Pancreas (tissue), 10 donors: ENCODE measurements at places on chromosomes 5 and 9.

DNA sequence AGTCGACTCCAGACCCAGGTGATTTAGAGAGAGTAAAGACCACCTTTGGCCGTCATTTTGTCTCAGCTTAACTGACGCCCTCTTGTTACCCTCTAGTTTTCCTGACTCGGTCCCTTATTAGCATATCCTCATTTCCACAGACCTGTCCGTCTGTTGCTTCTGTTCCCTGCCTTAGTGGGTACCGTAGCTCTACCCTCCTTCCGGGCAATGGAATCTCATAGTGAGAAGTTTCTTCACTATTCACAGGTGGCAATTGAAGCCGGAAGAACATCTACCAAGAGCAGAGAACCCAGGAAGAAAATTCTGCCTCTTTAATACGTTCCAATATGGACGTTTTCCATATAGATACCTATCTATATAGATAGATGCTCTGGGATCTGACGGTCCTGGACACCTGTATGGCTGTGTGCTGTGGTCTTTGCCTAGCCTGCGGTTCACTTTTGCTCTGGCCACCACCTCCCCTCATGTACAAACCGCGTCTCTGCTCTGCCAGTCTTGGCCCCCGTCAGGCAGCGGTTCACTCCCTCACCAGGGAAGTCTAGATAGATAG is 652 bp upstream of the TMEM161B start:
- no peak for DNase-seq

DNA sequence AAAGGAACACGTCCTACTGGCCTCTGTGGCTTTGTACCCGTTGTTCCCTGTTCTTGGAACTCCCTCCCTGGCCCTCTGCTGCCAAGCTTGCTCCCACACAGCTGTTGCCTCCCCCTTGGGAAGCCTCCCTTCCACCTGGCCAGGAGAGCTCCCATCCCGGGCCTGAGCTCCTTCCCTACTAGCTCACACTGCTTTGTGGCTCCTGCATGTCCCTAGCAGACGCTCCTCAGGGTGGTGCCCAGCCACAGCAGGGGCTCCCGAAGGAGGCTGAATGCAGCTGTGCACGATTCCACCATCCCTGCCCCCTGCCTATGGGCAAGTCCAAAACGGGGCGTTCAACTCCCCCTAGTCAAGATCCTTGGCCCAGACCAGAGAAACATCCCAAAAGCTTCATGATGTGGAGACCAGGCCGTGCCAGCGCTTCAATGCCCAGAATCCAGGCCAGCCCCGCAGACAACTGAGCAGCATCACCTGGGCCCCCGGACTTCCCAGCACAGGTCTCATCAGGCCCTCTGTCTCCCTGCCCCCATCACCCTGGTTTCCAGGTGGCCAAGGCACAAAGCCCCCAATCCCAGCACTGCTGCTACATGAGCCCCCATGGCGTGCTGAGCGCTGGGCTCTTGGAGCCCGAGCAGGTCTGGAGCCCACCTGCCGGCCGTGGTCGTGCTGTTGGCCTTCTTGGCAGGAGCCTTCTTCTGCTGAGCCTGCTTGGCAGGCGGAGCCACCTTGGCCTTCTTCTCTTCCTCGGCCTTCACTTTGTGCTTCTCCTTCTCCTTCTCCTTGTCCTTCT is 14.3 kb downstream of the BRD3OS start:
- no peak for DNase-seq

- peak; percentile 18 for DNase-seq
Measured at GRCh38 chr5:76114179-76114851, 31.1 kb downstream of the SV2C start.

DNA sequence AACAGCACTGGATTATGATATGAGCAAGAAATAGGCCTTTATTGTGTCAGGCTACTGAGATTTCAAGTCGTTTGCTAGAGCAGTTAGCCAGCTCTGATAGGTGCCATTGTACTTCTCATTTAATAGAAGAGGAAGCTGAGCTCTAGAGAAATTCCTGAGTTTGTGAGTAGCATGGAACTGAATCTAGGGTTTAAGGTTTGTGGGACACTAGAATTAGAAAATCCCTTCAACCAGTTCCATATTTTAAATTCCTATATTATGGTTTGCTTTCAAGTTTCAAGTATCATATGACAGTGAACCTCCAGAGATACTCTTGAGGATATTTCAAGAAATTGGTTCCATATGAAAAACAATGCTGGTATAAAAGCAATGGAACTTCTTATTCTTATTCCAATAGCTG is 87.6 kb downstream of the ANKRD55 start:
- DNase-seq = no peak

GRCh38 chr5:15718421-15719179 is 218.6 kb downstream of the FBXL7 start:
- no peak for DNase-seq

- DNase-seq = no peak
Measured at GRCh38 chr9:7370988-7371387, 428.6 kb downstream of the DMAC1 start.

DNA sequence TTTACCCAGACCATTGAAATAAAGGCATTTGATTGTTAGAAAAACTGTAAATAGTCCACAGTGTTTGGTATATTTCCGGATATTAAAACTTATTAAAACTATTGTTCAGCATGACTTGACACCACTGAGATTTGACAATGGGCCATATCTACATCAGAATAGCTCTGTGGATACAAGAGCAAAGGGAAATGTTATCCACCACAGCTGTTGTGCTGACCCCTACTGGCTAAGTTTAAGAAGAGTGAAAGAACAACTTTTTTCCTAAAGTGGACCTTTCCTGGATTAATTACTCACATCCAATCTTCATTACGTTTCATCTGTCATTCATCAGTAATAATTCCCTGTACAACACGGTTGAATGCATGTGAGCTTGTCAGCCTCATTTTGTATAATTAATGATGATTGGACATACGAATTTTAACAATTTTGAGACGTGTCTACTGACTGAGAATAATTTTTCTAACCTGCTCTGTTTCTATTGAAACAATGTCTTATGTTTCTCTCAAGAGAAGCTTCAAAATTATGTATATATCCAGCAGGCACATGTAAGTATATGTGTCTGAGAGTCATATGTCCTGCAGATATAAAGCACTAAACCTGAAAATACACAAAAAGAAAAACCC is 1952.6 kb downstream of the MAT2B start:
- DNase-seq = peak; percentile 20

- no peak for DNase-seq
Measured at GRCh38 chr5:93736284-93736683, 5.1 kb downstream of the POU5F2 start.

- DNase-seq = no peak
Measured at GRCh38 chr5:4640795-4641194, 499.3 kb upstream of the ADAMTS16 start.

DNA sequence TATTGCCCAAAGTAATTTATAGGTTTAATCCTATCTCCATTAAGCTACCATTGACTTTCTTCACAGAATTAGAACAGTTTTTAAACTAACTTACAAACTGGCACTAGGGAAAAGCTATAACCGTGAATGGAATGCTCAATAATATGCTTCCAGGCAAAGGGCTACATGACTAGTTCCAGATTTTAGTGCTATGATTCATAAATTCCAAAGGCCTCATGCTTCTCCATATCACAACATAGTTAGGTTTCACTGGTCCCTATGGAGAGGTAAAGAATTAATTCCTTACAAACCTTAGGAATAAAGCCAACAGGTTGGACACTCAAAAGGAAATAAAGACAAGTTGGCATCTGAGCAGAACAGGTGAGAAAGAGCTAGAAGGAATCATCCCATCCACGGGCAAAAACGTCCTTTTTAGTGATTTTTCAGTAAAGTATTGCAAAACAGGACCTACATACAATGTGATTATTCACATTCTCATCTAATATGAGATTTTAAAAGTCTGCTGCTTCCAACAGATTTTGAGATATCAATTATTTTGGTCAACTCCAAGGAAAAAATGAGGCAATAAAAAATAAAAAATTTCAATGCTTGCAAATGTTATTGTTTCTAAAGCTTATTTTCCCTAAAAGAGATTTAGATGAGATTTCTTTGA is 97.0 kb upstream of the TARS1 start:
- DNase-seq = no peak

- DNase-seq = no peak
Measured at GRCh38 chr9:108419379-108419778, 436.4 kb downstream of the ACTL7B start.

GRCh38 chr9:100549048-100549447 is 28.8 kb upstream of the CAVIN4 start:
- no peak for DNase-seq

DNA sequence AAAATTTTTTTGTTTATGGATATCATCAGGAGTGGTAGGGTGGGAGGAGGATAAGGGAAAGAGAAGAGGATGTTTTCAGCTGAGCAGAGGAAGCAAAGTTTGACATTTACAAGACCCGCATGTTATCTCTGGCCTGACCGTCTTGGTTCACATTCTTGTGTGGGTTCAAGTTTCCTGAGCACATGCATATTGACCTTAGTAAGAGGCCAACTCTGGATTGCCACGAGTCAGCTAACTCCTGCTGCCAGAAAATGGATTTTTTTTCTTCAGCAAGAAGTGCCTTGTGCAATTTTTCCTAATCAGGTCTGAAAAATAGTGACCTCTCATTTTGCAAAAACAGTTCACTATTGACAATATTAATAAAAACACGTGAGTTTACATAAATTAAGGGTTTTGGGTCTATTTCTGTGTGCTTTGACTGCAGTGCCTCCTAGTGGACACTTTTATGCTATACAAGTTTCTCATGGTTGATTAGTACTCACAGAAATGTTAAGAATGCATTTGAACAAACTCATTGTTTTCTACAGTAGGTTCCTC is 27.1 kb upstream of the BASP1 start:
- no peak for DNase-seq

GRCh38 chr5:45609661-45610060 is 86.5 kb downstream of the HCN1 start:
- DNase-seq = no peak

DNA sequence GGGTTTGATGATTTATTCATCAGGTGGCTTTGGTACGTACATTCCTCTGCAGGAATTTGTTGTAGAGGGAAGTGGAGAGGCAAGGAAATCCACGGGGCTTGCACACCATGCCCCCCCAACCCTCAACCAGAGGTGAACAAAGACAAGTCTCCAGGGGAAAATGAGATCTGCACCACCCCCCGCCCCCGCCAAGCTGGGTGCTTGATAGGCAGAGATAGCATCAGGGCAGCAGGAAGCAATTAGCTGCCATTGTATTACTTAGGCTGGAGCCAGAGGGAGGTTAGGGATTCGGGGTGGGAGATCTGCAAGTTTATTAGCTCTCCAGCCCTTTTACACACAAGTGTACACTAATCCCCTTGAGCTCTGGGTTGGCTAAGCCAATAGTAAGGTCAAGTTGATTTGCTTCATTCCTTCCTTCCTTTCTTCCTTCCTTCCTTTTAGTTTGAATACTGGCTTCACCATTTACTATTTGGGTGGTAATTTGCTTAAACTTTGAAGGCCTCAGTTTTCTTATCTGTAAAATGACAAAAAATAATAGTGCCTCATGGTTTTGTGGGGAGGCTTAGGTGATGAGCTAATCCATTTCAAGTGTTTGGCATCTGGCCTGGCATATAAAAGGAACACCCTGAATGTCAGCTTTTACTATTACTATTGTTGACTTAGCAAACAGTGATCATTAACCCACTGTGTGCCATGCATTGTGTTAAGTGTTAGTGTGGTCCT is 34.1 kb downstream of the SPRY4 start:
- no peak for DNase-seq

DNA sequence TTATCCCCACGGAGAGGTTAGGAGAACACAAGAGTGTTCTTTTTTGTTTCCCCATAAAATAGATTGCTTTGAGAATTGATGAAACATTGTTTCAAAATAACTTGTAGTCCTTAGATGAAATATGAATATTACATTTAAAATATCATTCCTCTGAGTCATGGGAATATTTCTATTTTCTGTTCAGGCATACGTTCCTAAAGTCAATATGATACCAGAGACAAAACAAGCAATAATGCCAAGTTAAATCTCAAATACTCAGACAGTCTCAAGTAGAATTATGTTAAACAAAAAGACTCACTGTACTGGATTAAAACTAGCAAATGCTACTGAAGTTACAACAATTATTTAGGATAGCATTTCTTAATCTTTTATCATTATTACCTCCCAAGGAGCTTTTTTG is 111.7 kb upstream of the C6 start:
- no peak for DNase-seq

- DNase-seq = no peak
Measured at GRCh38 chr5:160702934-160703333, 149.1 kb downstream of the ATP10B start.

DNA sequence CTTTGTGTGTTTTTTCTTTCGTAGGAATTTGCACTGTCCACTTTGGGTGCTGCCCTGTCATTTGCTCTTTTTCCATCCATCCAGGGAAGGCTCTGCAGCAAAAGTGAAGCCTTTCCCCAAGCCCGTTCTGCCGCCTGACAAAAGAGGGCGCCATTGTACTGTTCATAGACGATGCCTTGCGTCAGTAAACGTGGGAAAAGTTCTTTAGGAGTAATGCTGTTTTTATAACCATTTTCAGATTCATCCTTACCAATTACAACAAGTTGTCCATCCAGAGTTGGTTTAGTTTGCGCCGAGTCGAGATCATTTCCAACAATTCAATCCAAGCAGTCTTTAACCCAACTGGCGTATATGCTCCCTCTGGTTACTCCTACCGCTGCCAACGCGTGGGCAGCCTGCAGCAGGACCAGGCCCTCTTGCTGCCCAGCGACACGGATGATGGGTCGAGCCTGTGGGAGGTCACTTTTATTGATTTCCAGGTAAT is 34.3 kb upstream of the RPS23 start:
- peak; percentile 19 for DNase-seq

DNA sequence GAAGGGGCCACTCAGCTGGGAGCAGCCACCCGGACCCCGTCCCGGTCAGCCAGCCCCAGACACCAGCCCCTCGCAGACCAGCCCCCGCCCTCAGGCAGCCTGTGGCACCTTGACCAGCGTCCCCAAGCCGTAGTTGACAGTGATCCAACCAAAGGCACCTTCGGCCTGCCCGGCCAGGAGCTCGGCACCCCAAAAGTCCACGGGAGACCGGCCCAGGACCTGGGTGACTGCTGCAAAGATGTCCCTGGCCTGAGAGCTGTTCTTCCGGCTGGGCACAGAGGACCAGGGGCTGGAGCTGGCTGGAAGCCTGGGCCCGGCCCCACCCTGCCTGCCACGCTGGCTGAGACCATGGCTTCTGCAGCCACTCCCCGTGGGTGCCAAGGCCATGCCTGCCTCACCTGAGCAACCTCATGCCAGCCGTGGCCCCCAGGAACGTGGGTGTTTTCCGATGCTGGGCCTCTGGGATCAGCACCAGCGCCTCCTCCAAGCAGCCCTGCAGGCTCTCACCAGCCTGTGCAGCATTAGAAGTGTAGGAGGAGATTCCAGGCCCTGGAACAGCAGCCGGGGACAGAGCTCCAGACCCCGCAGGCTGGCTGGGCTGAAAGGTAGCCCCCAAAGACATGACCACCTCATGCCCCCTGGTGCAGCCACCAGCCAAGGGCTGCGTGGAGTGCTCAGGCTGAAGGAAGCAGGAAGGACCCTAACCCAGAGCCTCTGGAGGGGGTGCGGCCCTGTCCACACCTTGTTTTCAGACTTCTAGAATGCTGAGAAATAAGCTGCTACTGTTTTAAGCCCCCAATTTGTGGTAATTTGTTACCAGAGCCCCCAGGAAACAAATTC is 4.2 kb downstream of the ENTPD8 start:
- DNase-seq = no peak
